ENCODE measurements at places on chromosomes 12 and 14.
A peak's percentile ranks its signal among the peaks of the same experiment; 100 is the strongest.

- no peak for DNase-seq
Observed at GRCh38 chr14:104685216-104685997, 4.0 kb upstream of the INF2 start.

- peak; percentile 23 for DNase-seq
Observed at GRCh38 chr14:54857830-54858269, 44.8 kb downstream of the GCH1 start.

DNA sequence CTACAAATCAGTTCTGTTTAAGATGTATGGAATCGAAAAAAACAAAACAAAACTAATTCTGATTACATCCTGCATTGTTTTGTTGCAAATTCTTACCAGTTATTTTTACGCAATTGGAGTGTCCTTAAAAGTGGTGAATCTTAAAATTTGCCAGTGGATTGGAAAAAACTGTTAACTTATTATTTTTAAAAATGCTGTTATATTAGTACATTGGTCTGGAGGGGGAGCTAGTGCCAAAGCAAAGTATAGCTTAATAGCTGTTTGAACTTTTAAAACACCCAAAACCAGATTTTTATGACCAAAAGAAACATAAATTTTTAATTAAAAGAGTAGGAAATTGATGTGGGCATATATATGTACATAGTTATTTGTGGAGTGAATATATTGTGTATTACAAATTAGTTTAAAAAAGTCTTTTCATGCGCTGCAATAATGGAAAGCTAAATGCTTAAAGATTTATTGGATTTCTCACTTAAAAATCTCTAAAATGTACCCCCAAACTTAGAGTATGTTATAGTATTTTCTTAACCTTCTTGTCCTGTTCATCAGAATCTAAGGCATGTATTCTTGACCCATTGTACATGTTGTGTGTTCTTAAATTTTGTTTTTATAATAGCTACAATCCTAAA, 2.5 kb downstream of the FUT8 start:
- DNase-seq = peak; percentile 24

- no peak for DNase-seq
Observed at GRCh38 chr12:130433411-130433810, 95.7 kb downstream of the PIWIL1 start.

DNA sequence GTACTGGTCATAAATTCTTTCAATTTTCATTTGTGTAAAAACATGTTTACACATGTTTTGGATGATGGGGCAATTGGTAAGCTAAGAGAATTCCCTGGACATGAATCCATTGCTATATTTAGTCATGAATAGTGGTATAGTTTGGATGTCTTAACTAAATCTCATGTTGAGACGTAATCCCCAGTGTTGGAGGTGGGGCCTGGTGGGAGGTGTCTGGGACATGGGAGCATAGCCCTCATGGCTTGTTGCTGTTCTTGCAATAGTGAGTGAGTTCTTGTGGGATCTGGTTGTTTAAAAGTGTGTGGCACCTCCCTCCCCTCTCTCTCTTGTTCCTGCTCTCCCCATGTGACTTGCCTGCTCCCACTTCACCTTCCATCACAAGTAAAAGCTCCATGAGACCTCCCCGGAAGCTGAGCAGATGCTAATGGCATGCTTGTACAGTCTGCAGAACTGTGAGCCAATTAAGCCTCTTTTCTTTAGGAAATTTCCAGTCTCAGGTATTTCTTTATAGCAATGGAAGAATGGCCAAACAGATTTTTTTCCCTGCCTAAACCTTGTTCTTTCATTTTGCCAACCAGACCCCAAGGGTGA, 33.6 kb downstream of the CTSG start:
- DNase-seq = no peak

DNA sequence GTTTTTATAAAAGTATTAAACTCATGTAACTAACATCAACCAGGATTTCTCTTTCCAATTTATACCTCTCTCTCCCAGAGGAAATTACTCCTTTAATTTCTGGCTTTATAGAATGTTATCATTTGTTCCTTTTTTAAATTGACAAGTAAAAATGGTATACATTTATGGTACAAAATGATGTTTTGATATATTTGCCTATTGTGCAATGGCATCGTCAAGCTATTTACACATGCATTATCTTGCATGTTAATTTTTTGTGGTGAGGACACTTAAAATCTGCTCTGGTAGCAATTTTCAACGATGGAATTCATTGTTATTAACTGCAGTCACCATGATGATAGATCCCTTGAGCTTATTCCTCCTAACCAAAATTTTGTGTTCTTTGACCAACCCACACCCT, 149.0 kb upstream of the NAV3 start:
- no peak for DNase-seq

DNA sequence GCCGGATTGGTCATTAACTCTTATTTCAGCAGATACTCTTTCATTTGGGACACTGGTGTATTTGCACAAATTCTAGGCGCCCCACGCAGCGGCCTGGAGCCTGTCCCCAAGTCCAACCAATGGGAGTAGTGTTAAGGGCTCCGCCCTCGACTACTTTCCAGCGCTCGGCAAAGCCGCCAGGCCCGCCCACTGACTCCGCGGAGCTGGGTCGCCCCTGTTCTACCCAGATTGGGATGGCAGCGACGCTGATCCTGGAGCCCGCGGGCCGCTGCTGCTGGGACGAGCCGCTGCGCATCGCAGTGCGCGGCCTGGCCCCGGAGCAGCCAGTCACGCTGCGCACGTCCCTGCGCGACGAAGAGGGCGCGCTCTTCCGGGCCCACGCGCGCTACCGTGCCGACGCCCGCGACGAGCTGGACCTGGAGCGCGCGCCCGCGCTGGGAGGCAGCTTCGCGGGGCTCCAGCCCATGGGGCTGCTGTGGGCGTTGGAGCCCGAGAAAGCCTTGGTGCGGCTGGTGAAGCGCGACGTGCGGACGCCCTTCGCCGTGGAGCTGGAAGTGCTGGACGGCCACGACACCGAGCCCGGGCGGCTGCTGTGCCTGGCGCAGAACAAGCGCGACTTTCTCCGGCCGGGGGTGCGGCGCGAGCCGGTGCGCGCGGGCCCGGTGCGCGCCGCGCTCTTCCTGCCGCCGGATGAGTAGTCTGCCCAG, at the start of gene ACOT6:
TSS of gene ACOT6 (plus strand) at position 179 of the 707 bp plus-strand sequence. CDS start at position 234, 55 bp downstream.
- DNase-seq = peak; percentile 86

GRCh38 chr12:102023343-102023930, 38.4 kb downstream of the WASHC3 start:
- DNase-seq = peak; percentile 30

DNA sequence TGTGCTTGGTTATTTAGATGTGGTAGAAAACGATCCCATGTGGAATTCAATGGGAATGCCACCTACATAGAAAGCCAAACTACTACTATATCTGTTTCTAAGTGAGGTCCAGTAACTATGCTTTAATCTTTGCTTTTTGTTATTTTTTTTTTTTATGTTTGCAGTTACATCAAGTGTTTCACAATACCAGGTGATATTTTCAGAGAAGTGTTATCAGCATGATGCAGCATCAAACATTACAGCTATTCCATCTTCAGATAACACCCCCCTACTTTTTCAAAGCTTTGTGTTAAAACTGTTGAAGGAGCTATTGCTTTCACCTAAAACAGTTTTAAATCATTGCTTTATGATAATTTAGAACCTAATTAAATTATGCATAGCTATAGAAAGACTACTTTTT, 163.8 kb upstream of the SLC16A7 start:
- DNase-seq = no peak

DNA sequence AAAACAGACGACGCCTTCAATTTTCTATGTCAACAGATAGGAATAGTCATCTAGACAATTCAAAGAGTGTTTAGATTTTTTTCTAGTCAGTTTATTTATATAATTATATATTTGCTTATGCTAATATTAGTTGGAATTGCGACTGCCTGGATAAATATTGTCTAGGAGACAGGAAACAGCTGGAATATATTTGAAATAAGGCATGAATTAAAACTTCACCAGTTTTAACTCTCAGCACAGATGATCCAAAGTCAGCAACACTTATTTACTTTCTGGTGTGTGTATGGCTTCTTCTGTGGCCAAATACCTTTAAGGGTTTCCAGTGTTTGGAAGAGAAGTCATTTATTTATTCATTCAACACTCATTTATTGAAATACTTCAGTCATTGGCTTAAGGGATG, 1215.4 kb upstream of the USP15 start:
- no peak for DNase-seq

- DNase-seq = peak; percentile 20
Observed at GRCh38 chr14:41605550-41606281, 960 bp upstream of the LRFN5 start.

DNA sequence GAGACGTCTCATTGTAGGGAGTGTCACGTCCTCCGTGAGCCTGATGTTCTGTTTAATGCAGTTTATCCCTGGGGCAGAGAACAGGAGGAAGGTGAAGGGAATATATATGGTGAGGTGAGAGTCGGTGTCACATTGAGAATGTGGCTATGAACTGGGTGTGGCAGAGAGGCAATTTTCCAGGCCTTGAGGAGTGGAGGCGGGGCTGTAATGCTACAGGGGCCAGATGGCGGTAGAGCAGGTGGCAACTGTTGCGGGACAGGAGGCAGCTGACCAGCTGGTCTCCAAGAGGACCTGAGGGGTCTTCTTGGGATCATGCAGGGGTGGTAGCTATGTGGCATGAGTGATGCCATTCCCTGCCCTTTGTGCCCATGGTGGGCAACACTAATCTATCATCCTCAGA, 59.6 kb downstream of the CACNA1C start:
- DNase-seq = no peak

- DNase-seq = no peak
Observed at GRCh38 chr12:131634037-131634436, 76.9 kb upstream of the SFSWAP start.

GRCh38 chr12:45244561-45245343, 28.9 kb downstream of the ANO6 start:
- peak; percentile 70 for DNase-seq

- DNase-seq = no peak
Observed at GRCh38 chr12:3049611-3050249, 27.4 kb upstream of the TSPAN9 start.

- no peak for DNase-seq
Observed at GRCh38 chr12:113221997-113222729, 899 bp downstream of the TPCN1 start.

- no peak for DNase-seq
Observed at GRCh38 chr12:57460468-57460784, 841 bp downstream of the GLI1 start.

DNA sequence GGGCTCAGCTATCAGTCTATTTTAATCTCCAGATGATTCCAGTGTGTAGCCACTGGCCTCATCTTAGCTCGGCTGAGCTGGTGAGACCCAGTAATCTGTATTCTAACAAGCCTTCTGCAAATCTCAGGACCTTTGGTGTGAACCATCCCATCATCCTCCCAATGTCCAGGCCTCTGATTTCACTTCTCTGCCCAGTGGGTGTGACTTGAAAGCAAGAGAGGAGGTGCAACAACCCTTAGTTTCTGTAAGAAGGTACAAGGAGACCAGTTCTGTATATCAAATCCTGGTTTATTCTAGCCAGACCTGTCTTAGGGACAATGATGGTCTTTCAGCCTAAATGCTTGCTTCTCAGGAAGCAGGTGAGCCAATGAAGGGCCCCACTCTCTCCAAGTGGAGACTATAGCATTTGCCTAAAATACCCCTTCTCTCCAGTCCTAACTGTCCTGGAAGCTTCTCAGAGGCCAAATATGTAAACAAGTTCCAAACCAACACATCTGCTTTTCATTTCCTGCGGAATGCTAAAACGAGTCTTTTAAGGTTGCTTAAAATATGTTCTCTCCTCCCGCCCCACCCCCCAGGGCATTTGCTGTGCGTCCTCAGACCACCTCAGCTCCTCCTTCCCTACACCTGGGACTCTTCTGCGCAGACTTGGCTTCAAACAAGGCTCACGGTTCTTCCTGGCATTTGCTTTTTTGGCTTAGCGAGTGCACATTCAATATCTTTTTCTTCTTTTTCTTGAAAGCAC, 78.4 kb upstream of the FUT8 start:
- DNase-seq = peak; percentile 78

DNA sequence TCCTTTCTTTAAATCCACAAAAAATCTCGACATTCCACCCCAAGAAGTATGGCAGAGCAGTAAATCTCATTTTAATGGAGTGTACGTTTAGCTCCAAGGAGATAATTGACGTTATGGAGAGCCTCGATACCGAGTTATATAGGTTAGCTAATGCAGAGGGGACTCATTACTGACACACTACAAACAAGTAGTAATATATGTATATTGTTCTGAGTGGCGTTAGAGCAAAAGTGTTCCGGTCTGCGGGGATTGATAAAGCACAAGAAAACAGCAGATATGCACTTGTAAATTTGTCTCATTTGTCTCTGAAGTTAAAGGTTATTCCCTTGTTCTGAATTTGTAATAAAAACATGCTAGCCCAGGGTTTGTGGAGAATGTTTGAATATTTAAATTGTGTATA, 84.1 kb downstream of the BCL11B start:
- no peak for DNase-seq

GRCh38 chr12:24081606-24082005, 132.1 kb upstream of the SOX5 start:
- DNase-seq = no peak

GRCh38 chr12:56152756-56153677, 630 bp downstream of the MYL6B start:
- DNase-seq = no peak

DNA sequence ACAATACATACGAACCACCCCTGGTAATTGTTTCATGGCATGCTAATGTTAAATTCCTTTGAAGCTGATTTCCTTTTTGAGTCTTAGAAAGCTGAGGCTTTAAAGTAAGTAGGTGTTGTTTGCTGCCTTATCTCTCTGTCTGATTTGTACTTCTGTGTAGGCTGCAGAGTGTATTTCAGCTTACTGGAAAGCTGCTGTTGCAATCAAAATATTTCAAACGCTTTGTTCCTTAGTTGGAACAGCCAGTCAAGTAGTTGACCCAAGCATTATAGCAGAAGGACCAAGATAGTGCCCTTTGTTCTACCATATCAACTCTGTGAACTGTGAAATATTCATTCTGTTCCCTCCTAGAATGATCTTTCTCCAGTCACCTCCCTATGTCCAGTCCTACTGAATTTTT, 3.1 kb downstream of the PKP2 start:
- DNase-seq = no peak

- no peak for DNase-seq
Observed at GRCh38 chr12:19192710-19193109, 63.2 kb downstream of the PLEKHA5 start.

- DNase-seq = no peak
Observed at GRCh38 chr12:88248606-88249005, 106.5 kb downstream of the TMTC3 start.

DNA sequence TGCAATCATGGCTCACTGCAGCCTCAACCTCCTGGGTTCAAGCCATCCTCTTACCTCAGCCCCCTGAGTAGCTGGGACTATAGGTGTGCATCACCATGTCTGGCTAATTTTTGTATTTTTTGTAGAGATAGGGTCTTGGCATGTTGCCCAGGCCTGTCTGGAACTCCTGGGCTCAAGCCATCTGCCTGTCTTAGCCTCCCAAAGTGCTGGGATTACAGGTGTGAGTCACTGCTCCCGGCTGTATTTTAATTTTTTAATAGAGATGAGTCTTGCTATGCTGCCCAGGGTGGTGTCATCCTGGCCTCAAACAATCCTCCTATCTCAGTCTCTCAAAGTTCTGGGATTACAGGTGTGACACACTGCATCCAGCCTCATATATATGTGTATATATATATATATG, 31.7 kb upstream of the GPRC5A start:
- no peak for DNase-seq

Data from AG20443 (cell line).